ENCODE measurements at places on chromosomes 2 and 18. TPM values are rescaled to one million over a fixed set of nuclear protein-coding genes. Genes with fewer than 3 reads are reported as not detected.

DNA sequence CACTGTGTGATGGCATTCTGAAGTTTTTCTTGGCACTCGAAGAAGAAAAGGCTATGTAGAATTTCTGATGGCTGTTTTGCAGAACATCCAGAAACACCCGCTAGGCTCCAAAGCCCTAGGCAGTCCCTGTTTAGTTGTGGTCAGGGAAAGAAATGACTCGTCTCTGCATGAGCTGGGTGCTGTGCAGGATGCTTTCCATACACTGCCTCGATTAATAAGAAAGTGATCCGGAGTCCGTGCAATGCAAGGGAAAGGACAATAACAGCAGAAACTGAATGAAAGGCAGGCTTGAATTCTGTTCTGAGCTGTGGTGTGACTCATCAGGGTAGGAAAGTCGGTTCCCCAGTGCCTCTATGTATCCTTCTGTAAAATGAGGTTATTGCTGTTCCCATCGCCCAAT is 18.7 kb downstream of the MAPRE3 start:
- DNase-seq: no peak
- H3K4me1 ChIP-seq: peaks cover 18% of the 10 kb centered on the region
- no peaks in the 10 kb centered on the region for H3K27me3 ChIP-seq

DNA sequence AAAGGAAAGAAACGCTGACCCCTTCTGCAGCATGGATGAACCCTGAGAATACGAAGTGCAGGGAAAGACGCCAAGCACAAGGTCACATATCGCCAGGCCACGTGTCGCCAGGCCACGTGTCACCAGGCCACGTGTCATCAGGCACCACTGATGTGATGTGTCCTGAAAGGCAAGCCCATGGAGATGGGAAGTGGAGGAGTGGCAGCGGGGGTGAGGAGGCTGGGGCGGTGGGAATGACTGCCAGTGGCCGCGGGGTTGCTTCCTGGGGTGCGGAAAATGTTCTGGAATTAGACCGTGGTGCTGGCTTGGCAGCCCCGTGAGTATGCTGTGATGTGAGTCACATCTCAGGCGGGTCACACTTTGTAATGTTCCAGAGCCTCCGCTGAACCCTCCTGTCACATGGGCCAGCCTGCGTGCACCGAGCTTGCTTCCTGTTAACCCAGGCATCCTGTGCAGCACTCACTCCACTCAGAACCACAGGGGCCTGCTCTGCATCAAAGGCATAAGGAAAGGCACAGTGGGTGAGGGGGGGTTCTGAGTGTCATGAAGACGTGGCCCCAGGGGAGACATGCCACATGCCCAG is 39.0 kb downstream of the SLC66A2 start:
- peaks cover 8% of the 10 kb centered on the region for H3K4me1 ChIP-seq
- peak; percentile 33 for DNase-seq
- H3K27ac ChIP-seq: peak overlapping the region; percentile 17
- no peak overlapping the region for H3K4me3 ChIP-seq
- H3K27me3 ChIP-seq: no peaks in the 10 kb centered on the region
- H3K36me3 ChIP-seq: peaks cover 50% of the 10 kb centered on the region

DNA sequence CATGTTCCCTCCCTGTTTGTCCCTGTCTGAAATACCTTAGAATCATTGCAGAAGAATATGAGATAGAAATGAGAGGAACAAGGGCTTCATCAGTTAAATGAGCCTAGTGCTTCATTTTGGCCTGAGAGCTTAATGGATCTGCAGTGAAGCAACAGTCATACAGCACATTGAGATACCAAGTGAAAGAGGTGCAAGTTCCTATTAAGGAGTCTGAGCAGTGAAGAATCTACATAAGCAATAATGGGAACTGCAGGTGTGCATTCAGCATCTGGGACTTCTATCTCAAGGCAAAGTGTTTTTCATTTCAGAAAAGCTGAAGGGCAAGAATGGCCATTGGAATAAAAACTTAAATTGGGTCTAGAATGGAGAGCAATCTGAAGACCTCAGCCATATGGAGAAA is 323.2 kb upstream of the SLC39A10 start:
- H3K4me3 ChIP-seq: no peak overlapping the region
- no peak for DNase-seq
- no peaks in the 10 kb centered on the region for H3K4me1 ChIP-seq
- no peak overlapping the region for H3K27ac ChIP-seq

- peaks cover 2% of the 10 kb centered on the region for H3K27me3 ChIP-seq
- no peaks in the 10 kb centered on the region for H3K4me1 ChIP-seq
- no peak overlapping the region for H3K27ac ChIP-seq
- H3K4me3 ChIP-seq: no peak overlapping the region
- no peaks in the 10 kb centered on the region for H3K36me3 ChIP-seq
Measured at GRCh38 chr2:82224301-82224940, 1919.9 kb upstream of the LRRTM1 start.

Gene SCN3A
- total RNA-seq: 1.0 TPM

Gene ATP6V1B1
- not detected for total RNA-seq

- no peaks in the 10 kb centered on the region for H3K36me3 ChIP-seq
- no peak for DNase-seq
- H3K4me1 ChIP-seq: no peaks in the 10 kb centered on the region
- H3K4me3 ChIP-seq: no peak overlapping the region
Measured at GRCh38 chr18:40739029-40739428, 1216.0 kb upstream of the PIK3C3 start.

Gene GPR17
- total RNA-seq: not detected

Gene CFC1
- total RNA-seq: not detected

Gene BOLL
- not detected for total RNA-seq

- no peaks in the 10 kb centered on the region for H3K36me3 ChIP-seq
- no peaks in the 10 kb centered on the region for H3K27me3 ChIP-seq
- DNase-seq: no peak
- H3K4me1 ChIP-seq: peaks cover 7% of the 10 kb centered on the region
Measured at GRCh38 chr2:133265432-133265949, 302.8 kb downstream of the NCKAP5 start.

DNA sequence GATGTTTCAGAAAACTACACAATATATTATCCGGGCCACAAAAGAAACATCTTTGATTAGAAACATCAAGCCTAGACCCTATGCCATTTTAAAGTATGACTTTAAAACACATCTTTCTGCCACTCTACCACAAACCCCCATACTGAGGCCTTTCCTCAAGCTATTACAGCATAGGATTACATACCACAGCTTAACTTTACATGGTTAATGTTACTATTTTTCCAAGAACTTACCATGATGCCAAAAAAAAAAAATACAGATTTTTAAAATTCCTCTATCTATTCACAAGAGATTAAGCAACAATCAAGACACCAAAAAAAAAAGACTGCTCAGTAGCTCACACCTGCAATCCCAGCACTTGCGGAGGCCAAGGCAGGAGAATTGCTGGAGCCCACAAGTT is 9.0 kb downstream of the NCKAP1 start:
- H3K4me3 ChIP-seq: no peak overlapping the region
- no peaks in the 10 kb centered on the region for H3K36me3 ChIP-seq
- no peaks in the 10 kb centered on the region for H3K27me3 ChIP-seq
- H3K27ac ChIP-seq: no peak overlapping the region

- H3K4me1 ChIP-seq: no peaks in the 10 kb centered on the region
- no peaks in the 10 kb centered on the region for H3K27me3 ChIP-seq
- no peak for DNase-seq
- no peak overlapping the region for H3K4me3 ChIP-seq
Measured at GRCh38 chr2:24411488-24412151, 51.3 kb upstream of the ITSN2 start.

- no peak for DNase-seq
- H3K36me3 ChIP-seq: no peaks in the 10 kb centered on the region
- no peak overlapping the region for H3K4me3 ChIP-seq
- no peaks in the 10 kb centered on the region for H3K4me1 ChIP-seq
- H3K27me3 ChIP-seq: no peaks in the 10 kb centered on the region
- no peak overlapping the region for H3K27ac ChIP-seq
Measured at GRCh38 chr2:68506170-68506569, 38.8 kb downstream of the APLF start.

GRCh38 chr2:144943986-144944385 is 424.1 kb upstream of the ZEB2 start:
- DNase-seq: no peak
- H3K27me3 ChIP-seq: no peaks in the 10 kb centered on the region
- no peak overlapping the region for H3K27ac ChIP-seq
- H3K36me3 ChIP-seq: no peaks in the 10 kb centered on the region
- no peaks in the 10 kb centered on the region for H3K4me1 ChIP-seq
- no peak overlapping the region for H3K4me3 ChIP-seq

Gene M1AP
- 0.09 TPM for total RNA-seq

GRCh38 chr18:6835345-6835744 is 105.8 kb downstream of the ARHGAP28 start:
- no peak overlapping the region for H3K27ac ChIP-seq
- H3K36me3 ChIP-seq: no peaks in the 10 kb centered on the region
- no peak overlapping the region for H3K4me3 ChIP-seq
- H3K27me3 ChIP-seq: no peaks in the 10 kb centered on the region
- DNase-seq: no peak
- H3K4me1 ChIP-seq: no peaks in the 10 kb centered on the region

Gene TMEM237
- total RNA-seq: 2.0 TPM

- no peak overlapping the region for H3K4me3 ChIP-seq
- peaks cover 5% of the 10 kb centered on the region for H3K27me3 ChIP-seq
- H3K4me1 ChIP-seq: no peaks in the 10 kb centered on the region
- DNase-seq: no peak
Measured at GRCh38 chr2:3779496-3780049, 76.2 kb downstream of the DCDC2C start.

- DNase-seq: no peak
- H3K27ac ChIP-seq: no peak overlapping the region
- no peaks in the 10 kb centered on the region for H3K4me1 ChIP-seq
- no peak overlapping the region for H3K4me3 ChIP-seq
- H3K36me3 ChIP-seq: no peaks in the 10 kb centered on the region
Measured at GRCh38 chr2:128792476-128793054, 473.9 kb upstream of the HS6ST1 start.

GRCh38 chr18:63303547-63303946 is 16.0 kb downstream of the BCL2 start:
- no peaks in the 10 kb centered on the region for H3K36me3 ChIP-seq
- no peaks in the 10 kb centered on the region for H3K4me1 ChIP-seq
- no peak overlapping the region for H3K4me3 ChIP-seq
- DNase-seq: no peak
- H3K27me3 ChIP-seq: no peaks in the 10 kb centered on the region

GRCh38 chr2:3423492-3424170 is 44.1 kb downstream of the TRAPPC12 start:
- peaks cover 8% of the 10 kb centered on the region for H3K4me1 ChIP-seq
- peak overlapping the region; percentile 32 for H3K27ac ChIP-seq
- H3K4me3 ChIP-seq: no peak overlapping the region
- H3K36me3 ChIP-seq: peaks cover 13% of the 10 kb centered on the region
- peak; percentile 81 for DNase-seq

Gene CENPA
- total RNA-seq: 14.4 TPM

- H3K36me3 ChIP-seq: no peaks in the 10 kb centered on the region
- no peaks in the 10 kb centered on the region for H3K27me3 ChIP-seq
- H3K4me3 ChIP-seq: no peak overlapping the region
- no peaks in the 10 kb centered on the region for H3K4me1 ChIP-seq
Measured at GRCh38 chr2:4765787-4766530, 926.2 kb upstream of the SOX11 start.

- no peak overlapping the region for H3K4me3 ChIP-seq
- no peak for DNase-seq
- H3K27ac ChIP-seq: no peak overlapping the region
- no peaks in the 10 kb centered on the region for H3K4me1 ChIP-seq
- H3K27me3 ChIP-seq: no peaks in the 10 kb centered on the region
Measured at GRCh38 chr2:238016526-238016925, 44.3 kb upstream of the SCLY start.

Gene SLC9A4
- not detected for total RNA-seq

- no peak overlapping the region for H3K27ac ChIP-seq
- H3K4me3 ChIP-seq: no peak overlapping the region
- H3K36me3 ChIP-seq: no peaks in the 10 kb centered on the region
- H3K27me3 ChIP-seq: no peaks in the 10 kb centered on the region
- DNase-seq: no peak
- H3K4me1 ChIP-seq: peaks cover 6% of the 10 kb centered on the region
Measured at GRCh38 chr18:62445386-62445917, 77.4 kb upstream of the ZCCHC2 start.

- H3K27me3 ChIP-seq: no peaks in the 10 kb centered on the region
- no peaks in the 10 kb centered on the region for H3K4me1 ChIP-seq
- no peak overlapping the region for H3K4me3 ChIP-seq
Measured at GRCh38 chr18:3402982-3403451, 47.0 kb upstream of the TGIF1 start.

DNA sequence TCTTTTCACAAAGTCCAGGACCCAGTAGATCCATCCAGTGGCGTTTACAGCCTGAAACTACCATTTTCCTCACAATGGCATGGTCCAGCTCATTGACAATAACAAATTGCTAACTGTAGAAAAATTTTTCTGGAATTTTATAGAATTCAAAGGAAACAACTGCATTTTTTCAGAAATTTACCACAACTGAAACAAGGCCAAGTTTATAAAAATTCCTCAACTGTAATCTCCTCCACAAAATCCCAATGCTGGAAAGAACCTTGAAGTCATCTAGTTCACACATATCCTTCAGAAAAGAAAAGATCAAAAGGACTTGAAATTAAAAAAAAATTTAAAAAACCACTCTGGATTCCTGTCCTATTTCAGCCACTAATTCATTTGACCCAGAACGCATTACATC is 226.0 kb upstream of the CTAGE1 start:
- no peak for DNase-seq
- H3K27me3 ChIP-seq: no peaks in the 10 kb centered on the region
- no peak overlapping the region for H3K4me3 ChIP-seq

Gene CFAP65
- total RNA-seq: not detected

DNA sequence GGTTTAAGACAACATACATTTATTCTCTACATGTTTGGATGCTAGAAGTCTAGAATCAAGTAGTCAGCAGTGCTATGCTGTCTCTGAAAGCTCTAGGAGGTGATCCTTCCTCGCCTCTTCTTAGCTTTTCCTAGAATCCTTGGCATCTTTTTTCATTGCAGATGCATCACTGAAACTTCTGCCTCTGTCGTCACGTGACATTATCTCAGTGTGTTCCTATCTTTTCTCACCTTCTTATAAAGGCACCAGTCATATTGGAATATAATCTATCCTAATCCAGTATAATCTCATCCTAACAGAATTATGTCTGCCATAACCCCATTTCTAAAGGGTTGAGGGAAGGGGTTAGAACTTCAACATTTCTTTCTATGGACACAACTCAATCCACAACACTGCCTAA is 851.2 kb upstream of the CRIM1 start:
- no peak for DNase-seq
- H3K27me3 ChIP-seq: no peaks in the 10 kb centered on the region
- H3K4me1 ChIP-seq: no peaks in the 10 kb centered on the region
- no peak overlapping the region for H3K27ac ChIP-seq
- H3K36me3 ChIP-seq: no peaks in the 10 kb centered on the region

GRCh38 chr18:45548614-45549013 is 66.7 kb upstream of the SLC14A2 start:
- no peaks in the 10 kb centered on the region for H3K4me1 ChIP-seq
- no peak for DNase-seq
- no peaks in the 10 kb centered on the region for H3K27me3 ChIP-seq
- H3K27ac ChIP-seq: no peak overlapping the region
- H3K36me3 ChIP-seq: no peaks in the 10 kb centered on the region

DNA sequence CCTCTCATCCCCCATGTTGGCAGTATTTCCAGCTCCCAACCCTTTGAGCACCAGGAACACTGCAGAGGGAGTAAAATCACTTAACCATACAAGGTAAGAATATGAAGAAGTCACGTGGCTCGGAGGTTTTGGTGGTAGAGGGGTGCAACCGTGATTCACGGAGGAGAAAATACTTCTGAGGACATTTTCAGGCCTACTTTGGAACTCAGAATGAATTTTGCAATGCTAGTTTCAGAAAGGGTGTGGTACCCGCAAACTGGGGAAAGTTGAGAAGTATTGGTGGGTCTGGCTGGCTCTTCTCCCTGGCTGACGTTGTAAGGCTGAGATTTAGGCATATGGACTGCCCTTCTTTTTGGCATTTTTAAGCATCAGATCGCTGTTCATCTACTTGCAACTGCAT is 442 bp downstream of the SERPINB5 start:
- no peaks in the 10 kb centered on the region for H3K27me3 ChIP-seq
- DNase-seq: no peak
- peaks cover 2% of the 10 kb centered on the region for H3K4me1 ChIP-seq
- H3K27ac ChIP-seq: no peak overlapping the region

Data from liver (tissue), 10 donors.